ENCODE measurements at places on chromosomes 7 and 10.

GRCh38 chr7:143436325-143436946 is 6.8 kb upstream of the TAS2R60 start:
- no peak for DNase-seq

DNA sequence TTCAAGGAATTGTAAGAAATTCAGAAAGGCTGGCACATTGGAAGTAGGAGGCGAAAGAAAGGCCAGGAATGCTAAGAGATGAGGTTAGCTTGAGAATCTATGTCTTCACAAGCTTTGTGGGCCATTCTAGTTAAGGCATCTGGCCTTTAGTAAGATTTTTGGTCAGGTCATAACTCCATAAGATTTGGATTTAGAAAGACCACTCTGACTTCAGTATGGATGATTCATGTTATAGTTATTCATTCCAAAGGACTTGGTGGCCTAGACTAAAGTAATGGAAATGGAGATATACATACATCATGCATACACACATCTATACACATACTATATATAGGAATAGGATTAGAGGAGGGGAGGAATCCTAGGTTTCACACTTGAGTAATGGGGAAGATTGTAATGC is 77.5 kb downstream of the SEPTIN7 start:
- no peak for DNase-seq

GRCh38 chr7:91974066-91974465 is 33.4 kb downstream of the AKAP9 start:
- no peak for DNase-seq

DNA sequence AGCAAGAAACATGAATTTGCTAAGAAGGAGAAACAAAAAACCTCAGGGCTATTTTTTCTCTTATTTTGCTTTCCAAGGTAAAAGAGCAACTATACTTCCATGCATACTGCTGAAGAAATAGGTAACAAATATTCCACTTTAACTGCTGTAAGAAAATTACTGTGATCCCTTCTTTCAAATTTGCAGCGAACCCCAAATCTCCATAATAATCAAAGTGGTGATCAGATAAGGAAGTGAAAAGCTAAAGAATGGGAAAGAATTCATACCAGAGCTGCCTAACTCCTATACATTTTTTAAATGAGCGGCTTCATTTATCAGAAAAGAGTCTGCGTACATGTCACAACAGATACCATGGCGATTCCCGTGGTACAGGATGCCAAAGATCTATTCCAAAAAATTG is 7.2 kb downstream of the SGCE start:
- no peak for DNase-seq

Measured in stimulated activated CD8-positive, alpha-beta memory T cell treated with anti-CD3 and anti-CD28 coated beads, Interleukin-15, amount 100 ng/mL, for 4 hours (primary cell).